ENCODE measurements at places on chromosomes 2 and 18.
A peak's percentile ranks its signal among the peaks of the same experiment; 100 is the strongest.

DNA sequence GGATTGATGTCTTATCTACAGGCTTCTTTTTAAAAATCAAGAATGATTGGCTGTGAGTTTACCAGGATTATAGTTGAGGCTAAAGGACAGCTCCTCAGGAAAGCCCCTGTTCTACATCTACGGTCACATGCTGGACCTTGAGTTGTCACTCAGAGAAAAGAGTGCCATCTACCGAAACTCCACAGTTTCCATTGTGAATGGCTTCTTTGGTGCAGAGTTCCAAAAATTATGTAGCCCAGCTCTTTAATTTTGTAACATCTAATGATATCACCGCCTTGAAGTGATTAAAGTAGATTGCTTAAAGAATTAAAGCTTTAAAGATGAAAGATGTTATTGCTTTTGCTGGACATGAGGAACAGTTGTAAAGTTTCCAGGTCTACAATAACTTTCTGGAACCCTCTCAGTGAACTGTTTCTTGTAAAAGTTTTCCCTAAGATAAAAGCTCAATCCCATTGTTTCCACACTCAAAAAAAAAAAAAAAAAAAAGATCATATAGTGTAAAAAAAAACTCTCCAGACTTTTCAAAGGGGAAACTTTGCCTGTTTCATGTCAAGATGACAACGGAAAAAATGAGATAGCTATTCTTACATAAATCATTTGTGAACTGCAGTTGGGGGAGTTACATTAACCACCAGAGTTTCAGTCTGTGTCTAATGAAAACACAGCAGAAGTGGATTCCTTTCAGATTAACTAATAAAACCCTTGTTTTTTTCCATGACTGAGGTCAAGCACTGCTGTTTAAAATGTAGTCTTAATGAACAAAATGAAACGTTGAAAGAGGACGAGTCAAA, 4.3 kb downstream of the COL3A1 start:
- DNase-seq: peak; percentile 64

DNA sequence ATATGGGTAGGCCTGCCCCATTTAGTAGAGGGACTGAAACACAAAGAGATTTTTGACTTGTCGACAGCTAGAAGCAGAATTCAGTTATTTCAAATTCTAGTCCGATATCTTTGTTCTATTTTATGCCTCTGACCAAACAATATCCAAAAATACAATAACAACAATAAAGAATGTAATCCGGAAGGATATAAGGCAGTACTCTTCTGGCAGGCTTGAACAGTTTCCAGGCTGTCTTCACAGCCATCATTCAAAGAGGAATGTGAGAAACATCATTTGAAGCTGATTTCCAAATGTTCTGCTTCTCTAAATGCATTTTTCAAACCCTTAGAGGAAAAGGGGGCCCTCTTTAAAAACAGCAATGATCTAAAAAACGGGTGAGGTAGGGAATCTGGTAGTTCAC, 36.7 kb upstream of the SPTBN1 start:
- DNase-seq: no peak

GRCh38 chr2:100902817-100903405, 83.0 kb downstream of the NPAS2 start:
- peak; percentile 95 for DNase-seq

GRCh38 chr2:17894556-17894955, 16.1 kb downstream of the KCNS3 start:
- no peak for DNase-seq

DNA sequence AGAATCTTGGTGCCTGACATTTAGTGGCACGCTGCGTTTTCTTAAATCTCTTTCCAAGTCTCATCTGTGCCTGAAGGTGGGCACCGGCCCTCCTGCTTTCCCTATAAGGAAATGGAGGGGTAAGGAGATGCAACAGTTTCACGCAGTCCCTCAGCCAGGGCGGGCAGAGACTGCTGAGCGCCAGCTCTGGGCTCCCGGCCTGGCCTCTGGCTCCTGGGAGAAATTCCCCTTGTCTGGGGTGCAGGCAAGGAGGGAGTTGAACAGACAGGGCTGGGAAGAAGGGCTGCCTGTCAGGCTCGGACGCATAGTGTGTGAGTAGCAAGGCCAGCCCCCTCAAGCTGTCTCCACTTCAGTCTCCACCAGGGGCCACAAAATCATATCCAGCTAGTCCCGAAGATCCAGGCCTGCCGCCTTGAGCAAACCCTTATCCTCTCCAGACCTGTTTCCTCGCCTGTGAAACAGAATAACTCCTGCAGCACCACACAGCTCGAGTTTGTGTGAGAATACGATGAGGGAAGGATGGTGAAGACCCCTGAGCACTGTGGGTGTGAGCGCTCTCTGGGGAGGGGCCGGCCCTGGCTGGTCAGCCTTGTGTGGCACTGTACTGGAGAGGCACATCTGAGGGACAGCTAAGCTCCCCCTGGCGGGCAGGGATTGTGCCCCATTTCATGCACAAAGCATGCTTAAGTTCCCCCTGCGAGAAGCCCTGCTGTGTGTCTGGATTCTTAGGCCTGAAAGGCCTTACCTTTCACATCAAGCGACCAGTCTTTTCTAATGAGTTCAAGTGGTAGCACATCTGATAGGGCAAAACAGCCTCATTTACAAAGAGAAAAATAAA, 33.8 kb downstream of the SDC1 start:
- peak; percentile 81 for DNase-seq

GRCh38 chr2:113905886-113906285, 16.0 kb downstream of the ACTR3 start:
- no peak for DNase-seq

DNA sequence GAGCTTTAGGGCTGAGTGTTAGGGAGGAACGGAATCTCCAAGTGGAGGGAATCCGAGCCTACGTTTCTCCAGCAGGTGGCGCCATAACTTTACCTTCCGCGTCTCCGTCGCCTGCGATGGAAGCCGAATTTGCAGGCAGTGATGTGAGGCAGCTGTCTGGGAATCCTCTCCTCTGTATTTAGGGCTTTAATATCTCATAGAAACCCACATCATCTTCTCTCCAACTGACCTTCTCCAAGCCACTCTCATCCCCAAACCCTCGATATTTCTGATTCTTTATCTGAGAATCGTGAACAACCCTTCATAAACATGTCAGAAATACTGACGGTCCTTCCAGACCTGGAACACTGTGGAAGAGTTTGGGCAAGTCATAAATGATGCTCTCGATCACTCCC, 27.5 kb downstream of the SIX2 start:
- peak; percentile 74 for DNase-seq

All from ACHN (cell line).